Activated T-cell treated with anti-CD3 and anti-CD28 coated beads for 4 hours (primary cell): ENCODE measurements at places on chromosomes 11 and 22.

DNA sequence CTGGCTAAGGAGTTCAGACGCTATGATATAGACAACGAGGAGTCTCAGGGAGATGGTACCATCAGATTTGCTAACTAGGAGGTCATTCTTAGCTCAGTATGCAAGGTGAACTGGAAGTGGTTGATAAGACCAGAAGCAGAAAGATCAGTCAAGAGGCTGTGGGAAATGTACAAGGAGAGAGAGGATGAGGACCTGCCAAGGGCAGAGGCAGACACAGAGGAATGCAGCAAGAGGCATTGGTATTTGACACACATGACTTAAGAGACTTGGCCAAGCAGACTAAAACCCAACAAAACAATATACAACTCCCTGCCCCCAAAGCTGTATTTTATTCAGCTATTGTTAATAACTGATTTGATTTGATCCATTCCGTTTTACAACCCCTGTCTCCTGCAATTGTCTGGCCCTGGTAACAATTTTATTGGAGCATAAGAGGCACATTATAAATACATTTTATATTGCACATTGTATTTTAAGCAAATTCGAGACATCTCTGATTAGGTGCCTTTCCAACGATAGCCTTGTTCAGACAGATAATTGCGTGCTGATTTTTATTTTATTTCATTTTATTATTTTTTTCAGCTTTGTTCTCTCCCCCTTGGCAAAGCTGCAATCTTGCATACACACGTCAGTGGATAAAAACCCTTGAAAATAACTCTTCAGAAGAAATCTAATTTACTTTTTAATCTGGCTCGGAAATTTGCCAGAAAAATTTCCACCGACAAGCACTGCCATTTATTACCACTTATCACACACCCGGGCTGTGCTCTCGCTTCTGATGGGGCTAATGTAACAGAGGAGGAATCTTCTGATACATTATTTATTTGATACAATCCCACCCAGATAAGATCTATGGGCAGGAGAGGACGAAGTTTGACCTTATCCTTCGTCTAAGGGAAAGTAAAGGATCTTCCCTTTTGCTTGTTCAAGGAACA lies 237.8 kb downstream of the NXPE2 start:
- no peak for DNase-seq

DNA sequence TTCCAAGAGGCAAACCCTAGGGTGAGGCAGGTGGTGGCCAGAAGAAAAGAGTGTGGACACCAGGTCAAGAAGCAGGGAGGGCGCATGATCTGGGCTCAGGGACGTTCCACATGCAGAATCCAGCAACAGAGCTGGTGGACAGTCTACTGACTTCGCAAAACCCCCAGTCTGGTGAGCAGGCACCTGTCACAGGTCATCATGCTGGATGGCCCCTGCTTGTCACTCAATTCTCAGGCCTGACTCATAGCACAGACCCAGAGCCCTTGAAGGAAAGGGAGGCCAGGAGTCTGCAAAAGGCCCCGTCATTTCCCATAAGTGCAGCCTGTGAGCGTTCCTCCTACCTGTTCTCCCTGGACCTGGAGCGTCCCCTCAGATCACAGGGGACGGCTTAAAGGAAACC lies 18.2 kb downstream of the APOL4 start:
- DNase-seq = no peak

GRCh38 chr11:120666121-120666639 lies 154.6 kb downstream of the GRIK4 start:
- no peak for DNase-seq

DNA sequence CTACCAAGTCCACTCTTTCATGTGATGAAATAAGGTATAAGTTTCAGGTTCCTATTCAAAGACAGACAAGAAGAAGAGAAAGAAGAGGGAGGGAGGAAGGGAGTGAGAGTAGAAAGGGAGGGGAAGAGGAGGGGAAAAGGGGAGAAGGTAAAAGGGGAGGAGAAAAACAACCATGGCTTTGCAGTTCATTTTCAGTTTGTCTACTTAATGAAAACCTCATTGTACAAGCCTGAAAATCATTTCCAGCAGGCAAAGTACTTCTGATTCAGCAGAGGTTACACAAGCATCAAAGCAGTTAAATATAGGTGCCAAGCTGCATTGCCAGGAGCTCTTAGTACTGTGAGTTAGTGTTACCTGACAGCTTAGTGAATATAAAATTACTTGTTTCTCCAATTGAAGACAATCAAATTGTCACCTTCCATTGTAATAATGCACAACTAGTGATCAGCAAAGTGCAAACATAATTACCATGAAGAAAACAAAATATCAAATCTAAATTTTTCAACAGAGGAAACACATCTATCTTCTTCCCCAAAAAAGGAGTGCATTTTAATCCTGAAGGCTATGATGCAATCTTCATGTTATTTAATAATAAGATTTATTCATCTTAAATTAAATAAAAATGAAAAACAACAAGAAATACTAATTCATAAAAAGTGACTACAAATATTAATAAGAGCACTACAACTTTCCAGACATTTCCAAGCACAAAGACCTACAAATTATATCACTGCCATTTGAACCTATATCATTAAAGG lies 8.2 kb downstream of the SOX6 start:
- DNase-seq = no peak

- no peak for DNase-seq
These were observed 22.3 kb downstream of the DDX6 start for GRCh38 chr11:118768690-118769089.

DNA sequence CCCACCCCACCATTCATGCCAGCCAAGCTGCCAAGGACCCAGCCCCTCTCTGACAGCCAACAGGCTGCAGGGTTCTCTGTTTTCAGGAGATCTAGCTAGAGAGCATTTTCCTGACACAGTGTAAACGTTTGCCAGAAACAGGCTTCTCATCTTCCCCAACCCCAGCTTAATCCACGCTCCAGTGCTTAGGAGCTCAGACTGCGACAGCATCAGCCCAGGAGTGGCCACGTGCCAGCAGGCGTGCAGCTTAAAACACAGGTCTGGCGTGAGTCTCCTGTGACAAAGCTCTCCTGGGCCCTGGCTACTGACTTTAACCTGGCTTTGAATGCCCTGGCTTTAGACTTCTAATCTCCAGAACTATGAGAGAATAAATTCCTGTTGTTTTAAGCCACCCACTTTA lies 66.6 kb downstream of the GALNT18 start:
- no peak for DNase-seq

DNA sequence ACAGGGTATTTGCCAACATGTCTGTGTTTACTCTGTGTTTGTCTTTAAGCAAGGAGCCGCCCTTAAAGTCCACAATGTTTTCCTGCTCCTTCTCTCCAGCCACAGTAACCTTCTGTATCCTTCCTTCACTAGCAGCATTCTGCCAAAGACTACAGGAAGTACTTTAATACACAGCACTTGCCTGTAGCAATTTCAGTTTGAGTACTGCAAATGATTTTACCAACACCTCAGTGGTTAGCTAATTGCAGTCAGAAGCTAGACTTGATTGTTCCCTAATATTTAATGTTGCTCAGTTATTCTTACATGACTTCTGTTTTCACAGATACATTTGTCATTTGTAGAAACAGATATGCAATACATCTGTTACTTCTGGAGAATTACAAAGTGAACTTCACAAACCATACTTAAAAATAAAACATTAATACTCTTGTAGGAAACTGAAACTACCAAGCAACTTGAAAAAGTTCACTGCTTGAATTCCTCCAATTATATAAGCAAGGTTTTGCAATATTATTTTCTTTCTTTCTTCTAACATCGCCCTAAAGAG lies 69.1 kb downstream of the FCHSD2 start:
- no peak for DNase-seq

GRCh38 chr11:105142167-105142566 lies 2.6 kb upstream of the CARD18 start:
- DNase-seq = no peak

GRCh38 chr11:104968856-104969776 lies 742 bp upstream of the CASP4 start:
- no peak for DNase-seq

- DNase-seq = no peak
These were observed 77.0 kb upstream of the DDI1 start for GRCh38 chr11:103959279-103959942.

DNA sequence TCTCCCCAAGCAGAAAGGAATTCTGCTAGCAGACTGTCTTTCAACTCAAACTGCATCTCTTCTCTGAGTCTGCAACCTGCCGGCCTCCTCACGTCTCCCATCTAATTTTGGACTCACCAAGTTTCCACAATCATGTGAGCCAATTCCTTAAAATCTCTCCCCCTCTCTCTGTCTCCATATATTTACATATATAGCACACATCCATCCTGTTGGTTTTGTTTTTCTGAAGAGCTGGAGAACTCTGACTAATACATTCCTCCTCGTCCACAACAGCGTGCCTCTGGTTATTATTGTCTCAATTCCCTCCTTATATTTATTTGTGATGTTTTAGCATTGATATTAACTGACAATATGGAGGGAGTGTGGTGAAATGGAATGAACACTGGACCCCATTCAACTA lies 29.6 kb upstream of the FJX1 start:
- DNase-seq = no peak

DNA sequence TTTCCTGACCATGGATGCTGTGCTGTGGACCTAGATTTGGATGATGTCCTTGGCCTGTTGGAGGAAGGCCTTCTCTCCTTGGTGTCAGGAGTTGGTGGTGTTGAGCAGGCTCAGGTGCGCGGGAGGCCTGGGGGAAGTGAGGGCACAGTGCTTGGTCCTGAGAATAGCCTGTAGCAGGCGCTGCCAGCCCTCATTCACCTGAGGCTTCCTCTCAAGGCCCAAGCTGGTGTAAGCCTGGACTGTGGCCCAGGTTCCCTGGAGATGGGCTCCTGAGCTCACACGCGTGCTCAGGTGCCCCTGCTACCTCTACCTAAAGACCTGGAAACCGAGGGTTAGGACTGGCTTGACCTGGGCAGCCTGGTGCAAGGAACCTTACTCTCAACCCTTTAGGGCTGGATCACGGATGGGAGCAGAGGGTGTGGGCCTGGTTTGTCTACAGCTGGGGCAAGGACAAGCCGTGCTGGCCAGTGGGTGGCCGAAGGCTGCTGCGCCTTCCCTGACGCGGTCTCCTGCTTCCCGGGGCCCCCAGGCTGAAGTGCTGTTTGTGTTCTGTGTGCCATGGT lies 7.8 kb upstream of the GRAMD4 start:
- DNase-seq = no peak

GRCh38 chr11:69040581-69041260 lies 8.0 kb upstream of the TPCN2 start:
- DNase-seq = no peak

DNA sequence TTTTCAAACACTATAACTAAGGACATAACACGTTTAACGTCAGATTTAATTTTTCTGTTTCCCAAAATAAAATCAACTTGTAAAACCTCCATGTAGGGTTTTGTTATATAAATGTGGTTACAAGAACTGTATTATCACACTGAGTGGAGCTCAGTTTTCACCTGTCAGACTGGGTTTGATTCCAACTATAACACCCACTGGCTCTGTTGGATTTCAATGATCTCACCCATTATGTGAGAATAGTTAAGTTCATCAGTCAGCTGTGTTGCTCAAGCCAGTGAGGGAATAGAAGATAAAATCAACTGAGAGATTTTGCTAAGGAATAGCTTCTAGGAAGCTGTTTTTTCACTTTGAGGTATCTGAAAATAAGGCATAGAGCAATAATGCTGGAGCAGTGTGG lies 5.1 kb upstream of the OR52R1 start:
- no peak for DNase-seq

DNA sequence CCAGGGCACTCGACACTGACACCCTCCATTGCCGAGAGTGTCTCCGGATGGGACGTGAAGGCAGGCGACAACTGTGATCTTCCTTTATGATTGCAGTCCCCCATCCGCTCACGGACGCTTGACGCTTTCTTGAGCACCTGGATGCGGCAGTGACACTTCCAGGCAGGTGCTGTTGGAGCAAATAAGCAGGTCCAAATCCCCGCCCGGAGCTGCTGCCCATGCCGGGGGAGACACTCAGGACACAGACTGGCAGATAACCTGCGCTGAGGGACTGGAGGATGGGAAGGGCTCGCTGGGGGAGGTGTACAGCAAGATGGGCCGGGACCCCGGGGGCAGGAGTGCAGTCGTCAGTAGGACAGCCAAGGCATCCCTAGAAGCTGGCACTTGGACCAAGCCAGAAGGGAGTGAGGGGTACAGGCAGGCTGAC lies 1403.5 kb downstream of the BRD1 start:
- DNase-seq = no peak

DNA sequence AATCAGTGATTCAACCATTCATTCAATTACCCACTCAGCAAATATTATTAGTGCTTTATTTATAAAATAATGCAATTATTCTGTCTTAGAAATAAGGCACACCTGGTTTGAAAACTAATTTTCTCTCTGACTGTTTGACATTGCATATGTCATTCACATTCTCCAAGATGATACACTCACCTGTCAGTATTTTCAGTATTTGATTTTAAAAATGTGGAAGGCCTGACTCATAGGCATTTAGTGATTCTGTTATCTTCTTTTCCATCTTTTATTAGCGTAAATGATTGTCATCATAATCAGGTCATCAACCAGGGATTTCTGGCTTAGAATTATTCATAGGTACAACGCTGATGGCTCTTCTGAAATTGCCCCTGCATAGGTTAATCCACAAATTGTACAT lies 480.9 kb downstream of the CNTN5 start:
- no peak for DNase-seq

DNA sequence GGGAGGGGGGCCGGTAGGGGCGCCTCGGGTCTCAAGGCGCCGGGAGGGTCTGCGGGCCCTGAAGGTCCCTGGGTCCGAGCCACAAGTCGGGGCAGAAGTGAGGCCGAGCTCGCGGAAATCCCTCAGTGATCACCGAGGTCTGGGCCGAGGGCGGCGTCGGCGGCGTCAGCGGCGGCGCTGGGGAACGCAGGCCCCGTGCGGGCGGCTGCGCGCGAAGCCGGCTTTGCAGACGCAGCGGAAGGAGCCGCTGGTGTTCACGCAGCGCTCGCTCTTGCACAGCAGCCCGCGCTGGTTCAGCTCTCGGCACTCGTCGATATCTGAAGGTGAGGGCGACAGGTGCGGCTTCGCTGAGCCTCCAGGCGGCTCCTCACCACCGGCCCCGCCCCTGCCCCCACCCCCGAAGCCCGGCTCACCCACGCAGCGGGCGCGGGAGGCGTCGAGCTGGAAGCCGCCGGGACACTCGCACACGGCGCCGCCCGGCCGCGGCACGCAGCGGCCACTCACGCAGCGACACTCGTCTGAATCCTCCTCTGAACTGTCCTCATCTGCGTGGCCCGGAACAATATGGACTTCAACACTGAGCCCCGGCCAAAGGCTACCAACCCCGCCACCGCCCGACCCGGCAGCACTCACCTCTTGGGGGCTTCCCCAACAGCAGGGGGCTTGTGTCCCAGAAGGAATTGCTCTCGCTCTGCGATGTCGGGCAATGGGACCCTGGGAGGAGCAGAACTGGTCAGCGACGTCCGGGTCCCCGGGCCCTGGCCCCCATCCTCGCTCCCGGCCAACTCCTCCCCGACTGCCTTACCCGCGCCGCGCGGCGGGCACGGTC lies 14.2 kb downstream of the SCYL1 start:
- DNase-seq = no peak

DNA sequence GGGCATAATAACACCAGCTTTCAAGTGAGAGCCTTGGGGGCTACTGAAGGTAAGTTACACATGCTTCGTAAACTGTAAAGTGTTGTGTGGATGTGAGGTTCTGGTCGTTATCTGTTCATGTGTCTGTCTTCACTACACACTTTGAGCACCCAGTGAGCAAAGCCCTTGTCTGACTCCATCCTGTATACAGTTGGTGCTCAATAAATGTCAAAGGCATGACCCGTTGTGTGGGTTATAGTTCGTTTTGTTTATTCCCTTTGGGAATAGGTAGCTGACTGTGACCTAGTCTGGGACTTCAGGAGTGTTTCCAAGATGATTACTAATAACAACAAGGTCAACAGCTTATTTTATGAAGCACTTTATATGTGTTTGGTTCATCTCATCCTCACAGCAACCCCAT lies 146.9 kb downstream of the MIAT start:
- no peak for DNase-seq
